ENCODE measurements at places on chromosomes 12 and 14. TPM values are rescaled to one million over a fixed set of nuclear protein-coding genes. Genes with fewer than 3 reads are reported as not detected.

CISTR gene
- not detected for total RNA-seq

RFX4 gene
- 10.6 TPM for total RNA-seq

RNFT2 gene
- total RNA-seq, result 0.32 TPM

AKAP5 gene
- total RNA-seq, result 0.51 TPM

PROX2 gene
- total RNA-seq, result not detected

CIROP gene
- total RNA-seq, result not detected

AQP6 gene
- not detected for total RNA-seq

Measured in prostate gland (tissue), 2 donors.